ENCODE measurements at places on chromosomes 6 and 20. TPM values are rescaled to one million over a fixed set of nuclear protein-coding genes. Genes with fewer than 3 reads are reported as not detected.

OPRM1 gene
- not detected for total RNA-seq

HACE1 gene
- total RNA-seq = 13.1 TPM

NKX2-4 gene
- total RNA-seq = not detected

HLA-DQA2 gene
- total RNA-seq = 0.27 TPM

KCNK16 gene
- not detected for total RNA-seq

LCA5 gene
- 0.05 TPM for total RNA-seq

PTCHD4 gene
- not detected for total RNA-seq

GRCh38 chr6:158642097-158642601 is 2.4 kb downstream of the DYNLT1 start:
- peaks cover 57% of the 10 kb centered on the region for H3K36me3 ChIP-seq
- DNase-seq = no peak
- peak overlapping the region; percentile 95 for H3K4me3 ChIP-seq
- peak overlapping the region; percentile 91 for H3K27ac ChIP-seq

GRCh38 chr6:154341336-154341735 is 15.3 kb downstream of the IPCEF1 start:
- no peak overlapping the region for H3K27ac ChIP-seq
- H3K27me3 ChIP-seq = peaks cover 9% of the 10 kb centered on the region
- no peak overlapping the region for H3K4me3 ChIP-seq
- no peaks in the 10 kb centered on the region for H3K4me1 ChIP-seq
- no peak for DNase-seq
- no peaks in the 10 kb centered on the region for H3K36me3 ChIP-seq

GRCh38 chr6:43243664-43244321 is 512 bp downstream of the TTBK1 start:
- DNase-seq = no peak
- peaks cover 19% of the 10 kb centered on the region for H3K4me1 ChIP-seq
- H3K27ac ChIP-seq = no peak overlapping the region
- H3K36me3 ChIP-seq = no peaks in the 10 kb centered on the region
- peaks cover 27% of the 10 kb centered on the region for H3K27me3 ChIP-seq

- no peaks in the 10 kb centered on the region for H3K36me3 ChIP-seq
- peaks cover 9% of the 10 kb centered on the region for H3K4me1 ChIP-seq
- DNase-seq = no peak
- H3K27ac ChIP-seq = no peak overlapping the region
- no peak overlapping the region for H3K4me3 ChIP-seq
Observed at GRCh38 chr6:155521719-155522118, 66.1 kb upstream of the NOX3 start.

DNA sequence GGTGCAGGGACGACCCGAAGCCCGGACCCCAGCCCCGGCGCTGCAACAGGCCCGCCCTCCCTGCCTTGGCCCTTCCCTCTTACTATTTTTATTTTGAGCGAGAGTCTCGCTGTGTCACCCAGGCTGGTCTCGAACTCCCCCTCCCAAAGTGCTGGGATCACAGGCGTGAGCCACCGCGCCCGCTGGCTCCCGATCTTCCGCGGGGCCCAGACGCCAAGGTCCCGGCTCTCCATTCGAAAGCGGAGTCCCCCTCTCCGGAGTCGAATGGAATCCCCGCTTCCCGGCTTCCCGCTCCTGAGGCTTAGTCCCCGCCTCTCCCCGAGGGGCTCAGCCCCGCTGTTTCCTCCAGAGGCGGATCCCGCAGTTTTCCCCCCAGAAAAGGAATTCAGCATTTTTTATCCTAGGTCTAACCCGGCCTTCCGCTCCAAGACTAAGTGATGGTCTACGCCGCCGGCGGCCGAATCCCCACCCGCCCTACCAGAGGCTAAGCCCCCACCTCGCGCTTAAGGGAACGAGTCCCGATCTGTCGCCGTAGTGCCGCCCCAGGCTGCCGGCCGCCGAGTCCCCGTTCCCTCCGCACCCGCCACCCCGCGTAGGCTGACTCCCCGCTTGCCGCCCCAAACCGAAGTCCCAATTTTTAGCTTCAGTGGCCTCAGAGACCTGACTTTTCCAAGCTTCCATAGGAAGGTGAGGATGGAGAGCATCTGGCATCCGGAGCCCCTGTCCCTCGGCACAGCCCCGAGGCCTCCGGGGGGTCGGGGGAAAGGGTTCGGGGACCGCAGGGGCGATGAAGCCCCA is 11.5 kb upstream of the TMC2 start:
- peak overlapping the region; percentile 83 for H3K27ac ChIP-seq
- H3K4me1 ChIP-seq = peaks cover 29% of the 10 kb centered on the region
- peaks cover 3% of the 10 kb centered on the region for H3K27me3 ChIP-seq
- H3K36me3 ChIP-seq = no peaks in the 10 kb centered on the region
- peak overlapping the region; percentile 81 for H3K4me3 ChIP-seq

GRCh38 chr6:79334674-79335073 is 100.2 kb upstream of the HMGN3 start:
- H3K36me3 ChIP-seq = no peaks in the 10 kb centered on the region
- H3K27ac ChIP-seq = no peak overlapping the region
- H3K4me1 ChIP-seq = peaks cover 4% of the 10 kb centered on the region
- peaks cover 2% of the 10 kb centered on the region for H3K27me3 ChIP-seq

DNA sequence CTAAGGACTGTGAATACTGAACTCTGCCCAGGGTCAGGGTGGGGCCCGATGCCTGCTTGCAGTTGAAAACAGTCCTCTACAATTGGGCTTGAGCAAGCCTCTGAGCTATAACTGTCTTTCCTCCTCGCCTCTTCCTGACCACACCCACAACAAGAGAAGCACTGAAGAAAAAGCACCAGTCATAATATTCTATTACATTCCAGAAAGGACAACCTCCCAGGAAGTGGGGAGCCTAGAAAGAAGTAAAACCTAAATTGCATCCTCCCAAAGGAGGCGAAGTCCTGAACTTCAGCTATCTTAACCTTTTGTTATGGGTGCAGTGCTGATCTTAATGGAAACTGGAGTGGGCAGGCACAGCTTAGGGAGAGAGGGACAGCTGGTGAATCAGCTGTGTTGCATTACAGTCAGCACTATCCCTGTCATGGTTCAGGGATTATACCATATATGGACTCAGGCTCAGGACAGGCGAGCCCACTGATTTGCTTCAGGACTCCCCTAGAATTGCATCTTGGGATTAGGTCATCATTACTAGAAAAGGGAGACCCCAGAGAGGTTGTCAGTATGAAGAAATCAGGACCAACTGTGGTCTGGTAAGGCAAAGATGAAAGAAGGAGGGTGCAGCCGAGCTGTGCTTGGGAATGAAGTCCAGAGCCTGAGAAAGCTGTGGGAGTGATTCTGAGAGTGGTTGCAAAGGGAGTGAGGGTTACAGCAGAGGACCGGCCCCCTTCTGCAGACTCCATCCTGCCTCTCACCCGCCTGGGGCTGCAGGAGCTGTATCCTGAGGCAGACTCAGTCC is 18.3 kb upstream of the TRAM2 start:
- H3K27ac ChIP-seq = no peak overlapping the region
- H3K36me3 ChIP-seq = no peaks in the 10 kb centered on the region
- peaks cover 24% of the 10 kb centered on the region for H3K4me1 ChIP-seq
- no peak for DNase-seq

DNA sequence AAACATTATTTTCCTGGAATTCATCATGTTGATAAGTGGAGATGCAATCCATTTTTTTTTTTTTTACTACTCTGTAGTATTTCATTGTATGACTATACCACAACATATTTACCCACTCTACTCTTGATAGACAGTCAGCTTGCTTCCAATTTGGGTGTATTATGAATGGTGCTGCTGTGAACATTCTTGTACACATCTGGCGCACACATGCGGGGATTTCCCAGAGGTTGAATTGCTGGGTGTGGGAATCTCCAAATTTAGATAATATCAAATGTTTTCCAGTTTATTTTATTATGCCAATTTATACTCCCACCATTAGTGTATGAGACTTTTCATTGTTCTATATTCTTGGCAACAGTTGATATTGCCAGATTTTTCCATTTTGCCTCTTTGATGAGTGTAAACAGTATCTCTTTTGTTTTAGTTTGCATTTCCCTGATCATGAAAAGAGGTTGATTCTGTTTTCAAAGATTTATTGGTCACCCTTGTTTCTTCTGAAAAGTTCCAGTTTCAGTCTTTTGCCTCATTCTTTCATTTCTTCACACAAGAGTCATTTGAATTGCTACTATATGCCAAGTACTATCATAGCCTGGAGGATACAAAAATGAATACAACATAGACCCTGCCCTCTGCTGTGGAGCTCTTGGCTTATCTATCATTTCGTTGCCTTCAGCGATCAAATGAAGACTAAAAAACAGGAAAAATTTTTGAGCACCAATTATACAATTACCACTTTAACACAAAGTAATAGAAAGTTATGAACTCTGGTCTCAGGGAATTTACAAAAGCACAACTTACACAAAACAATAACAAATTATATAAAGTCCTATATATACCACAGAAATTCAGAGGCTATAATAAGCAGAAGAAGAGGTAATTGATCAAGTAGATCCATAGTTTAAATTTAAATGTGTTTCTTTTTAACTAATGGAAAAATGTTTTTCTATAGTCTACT is 17.1 kb upstream of the NCOA7 start:
- no peak overlapping the region for H3K27ac ChIP-seq
- no peak overlapping the region for H3K4me3 ChIP-seq
- H3K4me1 ChIP-seq = peaks cover 5% of the 10 kb centered on the region
- no peaks in the 10 kb centered on the region for H3K36me3 ChIP-seq
- peaks cover 28% of the 10 kb centered on the region for H3K27me3 ChIP-seq
- DNase-seq = no peak

DNA sequence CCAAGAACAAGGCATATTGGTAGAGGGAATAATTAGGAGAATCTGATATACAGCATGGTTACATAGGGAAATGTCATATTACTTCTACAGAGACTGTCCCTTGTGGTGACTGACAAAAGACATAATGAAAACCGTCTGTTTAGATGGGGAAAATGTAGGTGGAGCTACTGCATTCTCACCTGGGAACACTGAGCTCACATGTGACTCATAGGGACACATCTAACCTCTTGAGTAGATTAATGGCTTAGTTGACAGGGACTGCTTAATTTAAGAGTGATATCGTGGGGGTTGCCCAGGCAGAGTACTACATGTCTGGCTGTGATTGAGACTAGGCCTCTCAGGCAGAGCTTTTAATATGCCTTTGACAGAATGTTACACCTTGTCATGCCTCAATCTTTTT is 235.3 kb upstream of the ZFP64 start:
- H3K4me1 ChIP-seq = peaks cover 4% of the 10 kb centered on the region
- no peak for DNase-seq
- no peaks in the 10 kb centered on the region for H3K36me3 ChIP-seq
- H3K27ac ChIP-seq = no peak overlapping the region
- H3K27me3 ChIP-seq = no peaks in the 10 kb centered on the region

DNA sequence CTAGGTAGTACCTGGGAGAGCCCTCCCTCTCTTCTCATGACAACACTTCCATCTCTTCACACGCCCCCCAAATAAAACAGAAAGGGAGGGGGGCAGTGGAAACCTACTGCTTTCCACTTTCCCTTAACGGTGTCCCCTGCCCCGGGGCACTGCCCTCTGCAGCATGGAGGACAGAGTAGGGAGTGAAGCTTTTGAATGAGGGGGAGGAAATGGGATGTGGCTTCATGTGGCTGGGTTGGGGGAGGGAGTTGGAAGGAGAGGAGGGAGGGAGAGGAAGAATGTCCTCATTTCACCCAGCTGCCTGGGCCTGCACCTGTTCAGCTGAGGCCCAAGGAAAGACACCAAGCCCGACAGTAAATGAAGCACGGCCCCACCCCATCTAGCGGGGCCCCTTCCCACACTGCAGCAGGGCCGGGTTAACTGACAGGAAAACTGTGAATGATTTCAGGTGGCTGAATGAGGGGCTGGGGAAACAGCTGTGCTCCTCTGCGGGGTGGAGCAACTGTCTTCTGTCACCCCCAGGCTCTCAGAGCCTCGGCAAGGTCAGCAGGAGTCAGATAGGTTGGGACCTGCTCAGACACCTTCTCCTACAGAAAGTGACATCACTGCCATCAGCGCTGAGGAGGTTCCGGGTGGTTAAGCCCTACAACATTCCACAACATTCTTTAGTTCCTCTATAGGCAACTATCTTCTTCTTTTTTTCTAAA is 40.0 kb upstream of the TAF8 start:
- peak overlapping the region; percentile 59 for H3K4me3 ChIP-seq
- H3K4me1 ChIP-seq = peaks cover 76% of the 10 kb centered on the region
- peaks cover 49% of the 10 kb centered on the region for H3K36me3 ChIP-seq
- H3K27me3 ChIP-seq = no peaks in the 10 kb centered on the region
- H3K27ac ChIP-seq = peak overlapping the region; percentile 93

DNA sequence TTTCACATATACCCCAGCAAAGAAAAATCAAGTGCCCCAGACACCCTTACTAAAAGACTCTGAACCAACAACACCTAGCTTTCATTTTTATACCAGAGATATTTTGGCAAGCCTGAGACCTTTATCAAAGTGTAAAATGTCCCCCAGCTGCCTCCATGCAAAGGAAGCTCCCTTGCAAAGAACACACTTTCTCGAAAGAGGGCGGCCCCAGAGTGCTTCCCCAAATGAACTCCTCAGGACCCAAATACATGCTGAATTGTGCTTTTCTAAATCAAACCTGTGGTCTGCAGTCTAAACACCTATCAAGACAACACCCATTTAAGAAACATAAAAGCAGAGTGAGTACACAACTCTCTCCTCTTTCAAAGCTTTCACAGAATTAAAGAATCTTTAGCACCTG is 490 bp downstream of the IPCEF1 start:
- no peak for DNase-seq
- H3K27me3 ChIP-seq = peaks cover 27% of the 10 kb centered on the region
- H3K4me1 ChIP-seq = peaks cover 23% of the 10 kb centered on the region
- H3K27ac ChIP-seq = no peak overlapping the region
- no peak overlapping the region for H3K4me3 ChIP-seq
- H3K36me3 ChIP-seq = no peaks in the 10 kb centered on the region

GRCh38 chr6:150245148-150245935 is 102.5 kb downstream of the PPP1R14C start:
- DNase-seq = no peak
- H3K4me1 ChIP-seq = no peaks in the 10 kb centered on the region
- no peak overlapping the region for H3K27ac ChIP-seq
- peaks cover 20% of the 10 kb centered on the region for H3K27me3 ChIP-seq
- H3K4me3 ChIP-seq = no peak overlapping the region
- H3K36me3 ChIP-seq = no peaks in the 10 kb centered on the region

- H3K27me3 ChIP-seq = no peaks in the 10 kb centered on the region
- no peaks in the 10 kb centered on the region for H3K36me3 ChIP-seq
- no peak overlapping the region for H3K27ac ChIP-seq
- DNase-seq = no peak
Observed at GRCh38 chr6:169168302-169168630, 85.4 kb downstream of the THBS2 start.

Measured in activated CD4-positive, alpha-beta T cell treated with anti-CD3 and anti-CD28 coated beads, Interleukin-2, amount 10 ng/mL, durations not matched to agents 7 days and 5 days (primary cell).